ENCODE measurements at places on chromosomes 3 and 15.
A peak's percentile ranks its signal among the peaks of the same experiment; 100 is the strongest.

GRCh38 chr15:94053626-94054025 is 177.7 kb upstream of the MCTP2 start:
- no peak for DNase-seq

DNA sequence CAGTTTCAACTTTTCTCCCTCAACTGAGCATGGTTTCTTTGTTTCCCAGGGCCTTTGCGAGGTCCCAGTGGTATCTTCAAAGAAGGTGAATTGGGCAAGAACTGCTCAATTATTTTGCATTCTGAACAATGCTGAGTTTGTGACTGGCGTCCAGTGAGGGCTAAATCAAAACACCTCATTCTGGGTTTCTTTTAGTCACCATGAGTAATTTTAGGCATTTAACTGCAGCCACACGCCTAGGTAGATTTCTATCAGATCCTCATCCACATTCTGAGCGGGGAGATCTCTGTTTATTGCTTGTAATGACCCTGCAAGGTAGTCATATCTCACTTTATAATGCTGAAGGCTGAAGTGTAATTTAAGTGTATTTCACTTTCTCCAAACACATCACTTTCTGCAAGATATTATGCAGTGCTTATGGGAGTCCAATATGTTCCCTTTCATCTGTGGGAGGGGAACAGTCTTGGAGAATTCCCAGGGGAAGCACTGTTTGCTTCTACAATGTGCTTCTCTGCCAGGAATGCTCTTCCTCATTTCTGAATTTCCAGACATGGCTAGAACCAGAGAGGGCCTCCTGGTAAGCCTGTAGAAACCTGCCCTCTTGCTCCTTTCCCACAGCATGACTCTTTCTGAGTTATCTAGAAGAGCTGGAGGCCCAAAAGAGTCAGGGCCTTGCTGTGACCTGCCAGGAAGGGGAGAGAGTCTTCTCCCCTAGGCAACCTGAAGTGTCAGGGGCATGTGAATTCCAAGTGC is 91.7 kb downstream of the FRMD4B start:
- DNase-seq = peak; percentile 58

DNA sequence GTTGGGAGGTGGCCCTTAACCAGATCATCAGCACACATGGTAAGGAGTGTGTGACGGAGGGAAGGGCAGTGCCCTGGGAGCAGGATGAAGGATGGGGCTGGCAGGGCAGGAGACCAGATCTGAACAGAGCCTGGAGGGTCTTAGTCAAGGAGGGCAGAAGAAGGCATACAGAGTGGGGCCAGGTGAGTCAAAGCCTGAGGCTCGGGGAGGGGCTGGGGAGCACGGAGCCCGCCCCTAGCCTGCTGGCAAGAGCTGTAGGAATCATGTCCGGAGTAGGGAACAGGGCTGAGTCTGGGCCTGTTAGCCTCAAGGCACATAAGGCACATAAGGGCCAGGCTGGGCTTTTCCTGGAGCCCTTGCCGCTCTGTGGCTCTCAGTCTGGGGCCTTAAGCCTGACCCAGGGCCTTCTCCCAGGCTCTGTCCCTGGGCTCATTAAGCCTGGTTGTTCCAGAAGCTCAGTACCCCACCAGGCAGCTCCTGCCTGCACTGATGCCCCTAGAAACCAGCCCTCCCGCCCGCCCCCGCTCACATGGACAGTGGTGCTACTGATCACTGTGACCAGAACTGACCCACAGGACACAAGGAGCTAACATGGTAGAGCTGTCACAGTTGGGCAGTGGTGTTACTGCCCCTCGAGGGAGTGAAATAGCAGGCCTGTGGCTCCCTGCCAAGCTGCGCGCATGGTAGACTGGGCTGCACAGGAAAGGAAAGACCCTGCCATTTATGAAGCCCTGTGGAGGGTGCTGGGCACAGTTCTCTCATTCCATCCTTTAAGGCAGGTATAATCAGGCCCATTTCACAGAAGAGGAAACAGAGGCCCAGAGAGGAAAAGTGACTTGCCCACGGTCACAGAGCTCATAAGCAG is 14.6 kb downstream of the ISG20 start:
- no peak for DNase-seq

DNA sequence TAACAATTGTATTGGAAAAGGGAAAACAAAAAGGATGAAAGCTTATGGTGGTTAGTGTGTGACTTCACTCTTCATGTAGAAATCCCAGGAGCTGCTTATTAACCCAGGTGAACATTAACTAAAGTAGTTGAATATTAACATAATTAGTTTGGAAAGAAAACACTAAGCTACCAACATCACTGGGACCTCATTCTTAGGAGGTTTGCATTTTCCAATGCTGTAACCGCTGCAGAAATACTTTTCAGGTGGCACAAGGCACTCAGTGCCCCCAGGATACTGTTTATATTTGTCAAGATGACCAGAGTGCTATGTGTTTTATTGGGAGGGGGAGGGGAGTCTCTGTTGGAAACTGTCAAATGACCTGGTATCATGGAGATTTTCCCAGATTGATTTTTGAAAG is 25.9 kb upstream of the VILL start:
- DNase-seq = no peak

DNA sequence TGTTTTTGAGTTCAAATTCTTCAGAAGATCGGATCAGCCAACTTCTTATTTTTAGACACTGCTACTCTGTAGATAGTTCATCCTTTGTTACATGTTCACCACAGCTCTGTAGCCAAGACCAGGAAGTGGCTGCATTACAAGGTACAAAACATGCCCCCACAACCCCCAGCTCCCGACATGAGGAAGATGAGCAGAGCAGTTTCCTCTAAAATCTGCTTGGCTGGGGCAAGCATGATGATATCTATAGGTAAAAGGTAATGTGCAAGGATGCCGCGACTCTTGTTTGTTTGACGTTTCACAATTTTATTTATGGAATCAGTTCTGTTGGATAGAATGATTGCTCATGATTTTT is 126.5 kb upstream of the GRM7 start:
- no peak for DNase-seq

DNA sequence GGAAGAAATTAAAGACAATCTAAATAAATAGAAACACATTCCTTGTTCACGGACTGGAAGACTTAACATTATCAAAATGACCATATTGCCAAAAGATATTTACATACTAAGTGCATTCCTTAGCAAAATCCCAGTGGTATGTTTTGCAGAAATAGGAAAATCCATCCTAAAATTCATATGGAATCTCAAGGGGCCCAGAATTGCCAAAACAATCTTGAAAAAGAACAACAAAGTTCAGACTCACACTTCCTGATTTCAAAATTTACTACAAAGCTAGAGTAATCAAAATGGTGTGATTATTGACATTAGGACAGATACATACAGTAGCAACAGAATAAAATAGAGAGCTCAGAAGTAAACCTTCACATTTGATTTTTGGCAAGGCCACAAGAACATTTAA is 515.5 kb downstream of the OCA2 start:
- DNase-seq = no peak

- no peak for DNase-seq
These were observed 447 bp upstream of the SHQ1 start for GRCh38 chr3:72848703-72849081.

GRCh38 chr15:40047415-40048210 is 8.6 kb upstream of the SRP14 start:
- peak; percentile 68 for DNase-seq

- peak; percentile 97 for DNase-seq
These were observed 168.1 kb downstream of the XXYLT1 start for GRCh38 chr3:195102609-195103467.

GRCh38 chr15:44186705-44187104 is 8.4 kb downstream of the FRMD5 start:
- no peak for DNase-seq

- no peak for DNase-seq
These were observed 2.5 kb downstream of the HYAL2 start for GRCh38 chr3:50319894-50320625.

- no peak for DNase-seq
These were observed 6.6 kb downstream of the PROK2 start for GRCh38 chr3:71778353-71778752.

DNA sequence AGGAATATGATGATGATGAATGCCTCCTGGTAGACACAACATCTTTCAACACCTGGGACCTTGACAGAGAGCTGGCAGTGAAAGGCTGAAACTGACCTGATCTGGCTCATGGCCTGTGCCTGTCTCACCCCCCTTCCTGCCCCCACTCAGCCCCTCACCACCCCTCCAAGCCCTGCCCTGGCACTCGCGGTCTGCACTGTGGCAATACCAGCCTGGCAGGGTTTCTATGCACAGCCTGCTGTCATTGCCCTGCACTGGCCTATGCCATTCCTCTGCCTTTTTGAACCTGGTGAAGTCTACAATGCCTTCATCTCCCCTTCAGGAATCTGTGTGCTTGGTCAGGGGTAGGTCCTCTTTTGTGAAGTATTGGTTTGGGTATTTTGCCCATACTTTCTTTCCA is 56.5 kb downstream of the ACAD9 start:
- DNase-seq = no peak

DNA sequence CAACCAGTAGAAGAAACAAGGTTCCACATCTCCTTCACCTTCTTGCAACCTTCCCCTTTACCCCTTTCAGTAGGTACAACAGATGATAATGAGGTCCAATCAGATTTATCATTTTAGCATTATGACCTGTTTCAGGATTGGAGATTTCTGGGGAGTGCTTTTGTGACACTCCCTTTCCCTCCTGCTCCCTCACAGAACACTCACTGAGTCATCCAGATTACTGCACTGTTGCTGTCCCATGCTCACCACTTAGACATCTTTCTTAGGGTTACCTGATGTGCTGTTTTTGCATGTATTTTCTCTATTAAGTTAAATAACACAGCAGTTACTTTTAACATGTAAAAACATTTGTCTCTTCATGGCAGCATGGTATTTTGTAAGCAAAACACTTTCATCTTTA is 118.5 kb downstream of the MFSD1 start:
- peak; percentile 18 for DNase-seq

- no peak for DNase-seq
These were observed 260.5 kb upstream of the TPRG1 start for GRCh38 chr3:188911026-188911850.

- no peak for DNase-seq
These were observed 222.2 kb upstream of the BHLHE40 start for GRCh38 chr3:4756855-4757574.

- DNase-seq = no peak
These were observed 132.1 kb downstream of the SPATA16 start for GRCh38 chr3:173008978-173009377.

GRCh38 chr3:76063811-76064210 is 278.5 kb upstream of the ZNF717 start:
- no peak for DNase-seq

GRCh38 chr3:195013411-195014361 is 257.3 kb downstream of the XXYLT1 start:
- no peak for DNase-seq

DNA sequence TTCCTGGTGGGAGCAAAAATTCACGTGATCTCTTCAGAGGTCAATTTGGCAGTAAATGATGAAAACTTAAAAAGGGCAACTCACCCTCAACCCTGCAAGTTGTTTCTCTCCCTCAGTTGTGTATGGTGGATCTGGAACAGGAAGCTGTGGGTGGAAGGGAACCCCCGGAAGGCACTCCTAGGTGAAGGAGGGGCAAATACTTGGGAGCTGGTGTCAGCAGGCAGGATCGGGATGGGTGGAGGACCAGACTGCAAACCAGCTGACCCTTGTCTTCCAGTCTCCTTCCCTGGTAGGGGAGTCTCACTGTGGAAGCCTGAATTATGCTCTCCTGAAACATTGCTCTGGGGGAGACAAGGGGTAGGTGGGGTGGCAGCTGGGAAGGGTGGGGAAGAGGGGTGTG is 33.5 kb downstream of the PRR23E start:
- no peak for DNase-seq

DNA sequence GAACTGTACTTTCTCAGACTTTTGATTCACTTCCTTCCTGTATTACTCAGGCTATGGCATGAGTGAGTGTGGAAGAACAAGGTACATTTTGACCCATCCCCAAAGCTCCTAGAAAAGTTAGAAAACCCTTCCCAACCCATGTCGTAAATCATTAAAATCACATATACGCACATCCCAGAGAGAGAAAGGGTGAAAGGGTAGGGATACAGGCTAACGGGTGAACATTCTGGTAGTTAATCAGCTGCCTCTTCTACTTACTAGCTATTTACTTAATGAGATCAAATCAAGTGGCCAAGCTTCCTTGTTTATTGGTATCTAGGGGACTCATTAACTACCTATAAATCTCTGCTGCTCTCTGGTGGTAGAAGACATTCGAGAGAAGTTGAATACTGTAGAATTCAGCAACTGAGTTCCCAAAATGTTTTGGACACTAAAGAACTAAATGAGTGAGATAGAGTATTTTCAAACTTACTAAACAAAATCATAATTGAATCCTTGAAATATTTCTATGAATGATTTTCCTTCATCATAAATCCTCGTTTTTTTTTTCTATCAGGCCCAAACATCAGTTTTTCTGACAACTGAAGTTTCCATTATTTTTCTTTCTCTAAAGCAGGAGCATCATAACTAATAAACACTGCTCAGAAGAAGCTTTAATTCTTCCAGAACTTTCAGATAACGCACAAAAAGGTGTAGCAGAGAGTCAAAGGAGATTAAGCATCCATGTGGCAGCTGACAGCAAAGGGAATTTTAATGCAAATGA is 124.2 kb downstream of the IMPG2 start:
- DNase-seq = peak; percentile 90

- no peak for DNase-seq
These were observed 88.4 kb upstream of the RPL32 start for GRCh38 chr3:12929801-12930200.

DNA sequence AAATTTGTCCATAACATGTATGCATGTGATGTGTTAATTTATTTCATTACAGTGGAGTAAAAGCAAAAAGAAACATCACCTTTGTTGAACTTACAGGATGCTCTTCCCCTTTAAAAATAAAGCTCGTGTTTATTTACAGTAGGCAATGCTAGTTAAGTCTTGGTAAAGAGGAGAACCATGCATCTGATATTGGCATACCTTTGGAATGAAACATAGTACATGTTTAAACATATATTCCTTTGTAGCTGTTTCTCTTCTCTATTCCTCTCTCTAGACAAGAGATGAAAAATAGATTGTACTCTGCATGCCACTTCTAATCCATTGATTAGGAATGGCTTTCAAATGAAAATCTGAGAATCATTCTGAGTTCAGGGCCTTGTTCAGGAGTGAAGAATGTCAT is 374.9 kb upstream of the CNTN4 start:
- no peak for DNase-seq

- DNase-seq = no peak
These were observed 64.9 kb downstream of the PLSCR2 start for GRCh38 chr3:146404436-146404835.

GRCh38 chr3:42682301-42683070 is 2.9 kb upstream of the KLHL40 start:
- no peak for DNase-seq
